ENCODE measurements at places on chromosomes 3 and 15.

DNA sequence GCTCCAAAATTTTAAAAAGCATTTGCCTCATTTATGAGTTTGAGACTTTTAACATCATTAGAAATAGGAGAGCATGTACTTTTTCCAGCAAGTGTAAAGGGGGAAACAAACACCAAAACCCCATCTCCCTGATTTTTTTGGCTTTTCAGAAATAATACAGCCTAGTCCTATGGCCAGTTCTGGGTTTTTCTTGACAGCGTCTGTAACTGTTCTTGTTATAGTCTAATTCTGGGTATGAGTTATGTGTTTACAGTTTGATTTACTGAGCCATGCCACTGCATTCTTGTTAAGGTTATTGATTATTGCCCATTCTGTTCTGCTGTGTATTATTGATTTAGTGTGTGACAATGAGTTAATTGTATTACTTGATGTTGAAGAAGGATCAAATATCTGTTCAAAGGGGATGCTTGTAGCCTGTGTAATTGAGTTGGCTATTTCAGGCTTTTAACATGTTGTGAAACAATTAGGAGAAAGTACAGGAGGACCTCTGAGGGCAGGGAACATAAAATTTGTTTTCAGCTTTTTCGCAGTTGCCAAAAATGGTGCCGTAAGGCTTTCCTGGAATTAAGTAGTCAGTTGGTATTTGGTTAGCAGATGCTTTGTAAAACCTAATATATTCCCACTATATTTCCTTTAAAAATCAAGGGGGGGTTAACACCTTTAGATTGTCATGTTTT lies 46.1 kb downstream of the MBNL1 start:
- DNase-seq = no peak

- DNase-seq = no peak
Measured at GRCh38 chr3:103644450-103644849, 1209.6 kb downstream of the ZPLD1 start.

GRCh38 chr15:56102441-56102840 lies 109.0 kb upstream of the NEDD4 start:
- DNase-seq = no peak

DNA sequence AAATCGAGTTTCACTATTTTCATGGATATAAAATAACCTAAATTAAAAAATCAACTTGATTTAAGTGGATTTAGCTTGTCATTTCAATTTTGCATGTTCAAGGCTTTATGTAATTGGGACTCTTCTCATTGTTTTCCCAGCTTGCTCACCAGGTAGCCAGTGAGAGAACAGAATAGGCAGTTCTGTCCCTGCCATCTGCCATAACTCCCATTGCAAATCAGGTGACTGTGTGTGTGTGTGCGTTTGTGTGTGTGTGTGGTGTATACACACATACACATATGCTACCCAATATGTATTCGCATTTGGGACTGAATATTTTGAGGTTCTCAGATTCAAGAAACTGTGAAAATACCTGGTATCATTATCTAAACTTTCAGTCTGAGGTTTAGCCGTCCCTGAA lies 1069.8 kb downstream of the IGSF11 start:
- no peak for DNase-seq

- DNase-seq = no peak
Measured at GRCh38 chr15:65154720-65155119, 21.1 kb upstream of the PDCD7 start.

- no peak for DNase-seq
Measured at GRCh38 chr3:43540624-43541023, 81.2 kb downstream of the ANO10 start.

- DNase-seq = no peak
Measured at GRCh38 chr15:101411085-101411484, 78.4 kb downstream of the PCSK6 start.

DNA sequence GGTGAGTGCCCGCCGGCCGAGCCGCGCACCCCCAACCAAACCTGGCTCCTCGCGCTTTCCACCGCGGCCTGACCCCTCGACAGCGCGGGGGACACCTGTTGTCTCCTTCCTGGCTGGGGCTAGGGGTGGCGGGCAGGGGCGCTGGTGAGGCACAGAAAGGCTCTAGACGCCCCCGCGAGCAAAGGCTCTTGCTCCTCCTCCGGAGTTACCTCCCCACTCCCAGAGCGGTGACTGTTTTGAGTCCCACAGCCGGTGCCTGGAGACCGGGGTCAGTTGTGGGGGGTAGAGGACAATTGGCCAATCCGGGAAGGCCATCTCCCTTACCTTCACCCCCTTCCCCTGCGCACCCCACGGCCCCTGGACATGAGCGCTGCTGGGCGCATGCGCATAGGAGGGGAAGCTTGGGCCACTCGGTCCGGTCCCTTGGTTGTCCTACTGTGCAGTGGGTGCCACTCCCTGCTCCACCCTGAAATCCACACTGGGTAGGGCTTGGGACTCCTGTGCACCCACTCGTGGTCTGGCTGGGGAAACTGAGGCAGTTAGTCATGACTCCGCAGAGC lies 554 bp downstream of the CHST13 start:
- DNase-seq = no peak

DNA sequence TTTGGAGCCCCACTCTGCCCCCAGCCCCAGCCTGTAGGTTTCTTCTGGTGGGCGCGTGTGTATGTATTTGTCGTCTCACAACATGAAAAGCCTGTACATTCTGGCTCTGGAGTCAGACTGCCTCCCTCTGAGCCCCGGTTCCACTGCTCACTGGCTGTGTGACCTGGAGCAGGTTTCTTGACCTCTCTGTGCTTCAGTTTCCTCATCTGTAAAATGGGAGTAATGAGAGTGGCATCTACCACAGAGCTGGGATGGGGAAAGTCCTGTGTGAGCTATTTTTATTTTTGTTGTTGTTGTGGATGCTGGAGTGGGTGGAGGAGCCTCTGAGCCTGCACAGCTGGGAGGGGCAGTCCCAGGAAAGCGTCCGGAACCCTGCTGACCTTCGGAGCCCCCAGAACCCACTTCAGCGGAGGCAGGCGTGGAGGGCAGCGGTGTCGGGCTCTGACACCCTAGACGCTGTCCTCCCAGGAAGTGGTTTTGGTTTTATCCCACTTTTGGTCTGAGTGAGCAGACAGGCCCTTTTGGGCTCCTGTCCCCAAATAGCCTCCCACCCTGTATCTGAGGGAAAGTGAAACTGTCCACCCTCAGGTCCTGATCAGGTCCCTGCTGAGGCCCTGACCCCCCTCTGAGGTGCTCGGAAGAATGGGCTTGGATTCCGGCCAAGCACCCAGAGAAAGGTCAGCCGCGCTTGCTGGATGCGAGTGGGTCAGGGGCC lies 103.5 kb downstream of the CHSY1 start:
- no peak for DNase-seq

DNA sequence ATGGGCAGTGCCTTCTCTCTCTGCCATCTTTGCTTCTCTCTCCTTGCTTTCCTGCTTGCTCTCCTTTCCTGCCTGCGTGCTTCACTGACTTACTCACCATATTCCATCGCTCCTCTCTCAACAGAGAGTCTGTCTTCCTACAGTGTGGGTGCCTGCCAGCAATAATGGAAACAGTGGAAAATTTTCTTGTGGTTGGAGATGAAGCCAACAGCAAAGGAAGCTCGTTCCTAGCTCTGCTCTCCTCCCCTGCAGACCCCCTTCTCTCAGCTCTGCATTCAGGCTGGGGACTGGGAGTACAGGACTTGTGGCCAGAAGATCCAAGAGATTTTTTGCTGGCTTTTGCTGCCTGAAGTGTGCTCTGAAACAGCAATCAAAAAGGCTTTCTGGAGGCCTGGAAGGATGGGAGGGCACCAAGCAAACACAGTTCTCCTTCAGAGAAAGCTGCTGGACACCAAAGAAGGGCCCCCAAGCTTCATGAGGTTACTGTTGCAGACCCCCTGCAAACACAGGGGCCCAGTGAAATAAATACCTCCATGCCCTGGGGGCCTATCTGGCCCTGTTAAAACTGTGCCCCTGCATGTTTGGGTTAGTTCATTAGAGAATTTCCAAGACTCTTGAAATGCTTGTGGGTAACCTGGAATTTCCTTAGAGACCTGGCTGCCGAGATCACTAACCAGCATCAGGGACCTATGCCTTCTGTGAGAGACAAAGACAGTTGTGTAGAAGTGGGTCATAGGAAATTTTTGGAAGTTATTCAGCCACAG lies 149.9 kb upstream of the RASGRP1 start:
- no peak for DNase-seq

DNA sequence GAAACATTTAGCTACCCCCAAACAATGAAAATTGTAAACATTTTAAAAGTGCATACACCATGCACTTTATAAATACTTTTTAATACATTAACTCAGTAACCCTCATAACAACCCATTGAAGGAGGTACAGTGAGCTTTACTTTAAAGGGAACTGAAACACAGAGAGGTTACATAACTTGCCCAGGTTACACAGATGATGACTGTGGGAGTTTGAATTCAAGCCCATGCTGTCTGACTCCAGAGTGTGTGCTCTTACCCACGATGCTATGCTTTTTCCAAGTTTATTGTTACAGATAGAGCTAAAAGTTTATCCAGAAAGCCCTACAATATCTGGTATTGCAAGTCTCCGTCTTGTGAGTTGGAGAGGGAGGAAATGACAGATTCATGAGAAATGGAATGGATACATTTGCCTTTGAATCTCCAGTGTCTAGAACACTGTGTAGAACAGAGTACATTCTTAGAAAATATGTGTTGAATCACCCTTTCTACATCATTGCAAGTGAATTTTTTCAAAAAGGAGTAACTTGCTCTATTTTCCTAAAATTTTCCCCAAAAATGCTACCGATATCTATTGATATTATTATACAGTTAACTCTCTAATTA lies 428.3 kb downstream of the NAALADL2 start:
- no peak for DNase-seq

DNA sequence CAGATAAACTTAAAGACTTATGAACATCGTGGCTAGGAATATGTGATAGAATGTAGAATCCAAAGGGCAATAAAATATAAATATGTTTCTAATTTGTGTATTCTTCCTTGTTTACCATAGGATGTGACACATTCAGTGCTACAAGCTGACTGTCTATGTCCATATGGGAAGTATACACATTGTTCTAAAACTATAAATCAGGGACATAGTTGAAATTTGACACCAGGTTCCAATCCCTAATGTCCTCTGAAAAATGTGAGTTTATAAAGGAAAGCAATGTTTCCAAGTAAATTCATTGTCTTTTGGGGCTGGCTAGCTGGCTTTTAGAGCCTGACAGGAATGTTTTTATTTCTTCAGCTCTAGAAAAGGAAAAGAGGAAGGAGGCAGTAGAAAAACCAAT lies 273.6 kb downstream of the CNTN4 start:
- DNase-seq = no peak

GRCh38 chr3:110806924-110807323 lies 264.7 kb upstream of the NECTIN3 start:
- DNase-seq = no peak

- no peak for DNase-seq
Measured at GRCh38 chr15:52093539-52094510, 18.8 kb downstream of the BCL2L10 start.

GRCh38 chr15:57343048-57343447 lies 33.3 kb upstream of the CGNL1 start:
- no peak for DNase-seq

- no peak for DNase-seq
Measured at GRCh38 chr3:20999661-21000060, 751.3 kb downstream of the ZNF385D start.

GRCh38 chr15:25478313-25478712 lies 39.5 kb upstream of the UBE3A start:
- DNase-seq = no peak

GRCh38 chr3:47476330-47476626 lies 537 bp upstream of the SCAP start:
- no peak for DNase-seq

- DNase-seq = no peak
Measured at GRCh38 chr15:100806157-100806556, 73.5 kb upstream of the ALDH1A3 start.

GRCh38 chr15:63212050-63213004 lies 22.9 kb downstream of the RAB8B start:
- DNase-seq = no peak

GRCh38 chr3:138768125-138768524 lies 66.6 kb downstream of the PIK3CB start:
- no peak for DNase-seq

GRCh38 chr3:50342813-50343633 lies 2.4 kb upstream of the RASSF1 start:
- no peak for DNase-seq

- DNase-seq = no peak
Measured at GRCh38 chr3:32347343-32348125, 44.1 kb upstream of the CMTM7 start.

DNA sequence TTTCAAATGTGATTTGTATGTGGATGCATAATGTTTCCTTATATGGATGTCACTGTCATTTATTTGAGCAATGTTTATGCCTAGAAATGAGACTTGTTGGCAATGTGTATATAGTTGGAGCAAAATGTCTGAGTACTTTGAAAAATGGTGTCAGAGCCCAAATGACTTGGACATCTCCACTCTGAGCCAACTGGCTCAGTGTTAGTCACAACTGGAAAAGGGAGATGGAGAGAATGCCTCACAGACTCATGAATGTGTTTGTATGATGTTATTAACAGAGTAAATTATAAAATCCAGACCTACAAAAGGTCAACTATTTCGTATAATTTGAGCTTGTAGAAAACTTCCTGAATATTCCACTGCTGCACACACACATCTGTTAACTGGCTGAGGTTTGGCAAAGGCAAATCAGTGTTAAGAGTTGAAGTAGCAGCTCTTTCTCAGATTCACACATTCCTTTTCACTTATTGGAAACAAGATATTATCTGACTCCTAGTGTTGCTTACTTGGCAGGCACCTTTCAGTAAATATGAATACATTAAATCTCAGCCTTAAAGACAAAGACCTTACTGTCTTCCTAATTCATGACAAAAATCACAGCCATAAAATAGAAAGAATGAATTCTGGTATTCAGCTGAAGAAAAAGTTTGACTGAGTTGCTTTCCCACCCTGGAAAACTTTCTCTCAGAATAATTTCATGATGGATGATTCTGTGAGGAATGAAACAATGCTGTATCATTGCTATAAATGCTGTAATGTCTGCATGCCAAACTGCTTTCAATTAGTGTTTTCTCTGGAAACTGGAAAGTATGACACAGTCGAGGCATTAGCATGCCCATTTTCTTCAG lies 27.0 kb downstream of the ADIPOQ start:
- DNase-seq = no peak

DNA sequence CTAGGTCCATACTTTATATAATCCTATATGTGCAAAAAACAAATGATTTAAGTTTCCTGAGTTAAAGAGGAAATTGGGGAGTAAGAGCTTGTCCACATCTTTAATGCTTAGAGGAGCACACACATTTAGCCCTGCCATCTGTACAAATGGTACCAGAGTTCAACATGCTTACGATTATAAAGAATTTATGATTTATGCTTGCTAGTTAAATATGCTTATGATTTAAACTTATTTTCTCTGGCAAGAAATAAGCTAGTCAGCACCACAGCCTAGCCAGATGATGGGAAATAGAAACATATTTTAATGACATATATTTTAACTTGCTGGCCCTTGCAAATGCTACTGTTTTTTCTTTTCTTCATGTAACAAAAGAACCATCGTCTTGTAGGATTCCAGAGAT lies 48.3 kb downstream of the EIF4E3 start:
- DNase-seq = no peak

- no peak for DNase-seq
Measured at GRCh38 chr15:40084650-40085049, 24.0 kb downstream of the BMF start.

Measured in stimulated activated CD4-positive, alpha-beta T cell treated with anti-CD3 and anti-CD28 coated beads, Interleukin-4, amount 100 ng/mL, for 1 hour (primary cell).